ENCODE measurements at places on chromosomes 7 and 10.

DNA sequence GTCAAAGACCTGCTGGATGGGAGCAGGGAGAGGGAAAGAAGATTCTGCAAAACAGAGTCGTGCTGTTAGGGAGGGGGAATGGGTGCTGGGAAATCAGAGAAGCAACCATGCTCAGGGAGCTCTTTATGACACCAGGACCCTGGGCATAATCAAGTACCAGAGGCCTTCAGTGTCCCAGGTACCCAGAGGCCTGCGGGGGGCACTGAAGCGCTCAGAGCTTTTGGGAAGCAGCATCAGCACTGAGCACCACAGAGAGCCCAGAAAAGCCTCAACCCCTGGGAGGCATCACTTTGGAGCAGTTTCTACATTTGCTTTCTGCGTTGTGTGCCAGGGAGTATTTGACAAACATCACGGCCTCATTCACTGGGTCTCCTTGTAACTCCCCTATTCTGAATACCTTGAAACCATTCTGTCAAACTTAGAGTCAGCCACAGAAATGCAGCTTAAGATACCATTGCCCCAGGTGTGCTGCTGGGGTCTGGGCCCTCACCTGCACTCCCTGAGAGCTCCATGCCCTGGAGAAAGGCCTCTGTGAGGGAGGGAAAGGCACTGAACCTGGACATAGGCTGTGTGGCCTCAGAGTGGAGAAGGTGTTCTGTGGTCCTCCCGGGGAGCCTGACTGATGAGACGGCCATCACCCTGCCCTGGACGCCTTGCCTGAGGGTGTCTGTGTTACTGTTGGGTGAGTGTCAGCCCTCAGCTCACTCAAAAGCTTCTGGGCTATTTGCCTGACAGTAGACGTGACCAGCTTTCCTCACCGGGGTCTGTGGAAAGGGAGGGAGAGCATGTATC lies 37.1 kb downstream of the CXCL12 start:
- no peak for DNase-seq

- DNase-seq: no peak
Measured at GRCh38 chr7:93185303-93186027, 37.3 kb upstream of the SAMD9L start.

DNA sequence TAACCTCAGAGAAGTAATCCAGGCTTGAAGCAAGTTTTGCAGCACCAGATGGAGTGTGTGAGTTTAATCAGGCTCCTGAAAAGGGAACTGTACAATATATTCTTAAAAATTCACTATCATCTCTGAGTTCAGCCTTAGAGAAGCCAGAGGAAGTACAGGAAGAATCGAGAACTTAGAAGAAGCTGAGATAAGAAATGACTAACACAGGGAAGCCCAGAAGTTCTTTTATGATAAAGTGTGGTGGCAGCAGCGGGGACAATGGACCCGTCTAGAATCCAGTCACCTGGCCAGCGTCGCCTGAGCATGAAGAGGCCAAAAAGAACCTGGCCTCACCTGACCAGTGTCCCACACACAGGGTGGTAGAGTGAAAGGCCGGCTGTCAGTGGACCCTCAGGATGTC lies 161.0 kb downstream of the USP6NL start:
- DNase-seq: no peak

DNA sequence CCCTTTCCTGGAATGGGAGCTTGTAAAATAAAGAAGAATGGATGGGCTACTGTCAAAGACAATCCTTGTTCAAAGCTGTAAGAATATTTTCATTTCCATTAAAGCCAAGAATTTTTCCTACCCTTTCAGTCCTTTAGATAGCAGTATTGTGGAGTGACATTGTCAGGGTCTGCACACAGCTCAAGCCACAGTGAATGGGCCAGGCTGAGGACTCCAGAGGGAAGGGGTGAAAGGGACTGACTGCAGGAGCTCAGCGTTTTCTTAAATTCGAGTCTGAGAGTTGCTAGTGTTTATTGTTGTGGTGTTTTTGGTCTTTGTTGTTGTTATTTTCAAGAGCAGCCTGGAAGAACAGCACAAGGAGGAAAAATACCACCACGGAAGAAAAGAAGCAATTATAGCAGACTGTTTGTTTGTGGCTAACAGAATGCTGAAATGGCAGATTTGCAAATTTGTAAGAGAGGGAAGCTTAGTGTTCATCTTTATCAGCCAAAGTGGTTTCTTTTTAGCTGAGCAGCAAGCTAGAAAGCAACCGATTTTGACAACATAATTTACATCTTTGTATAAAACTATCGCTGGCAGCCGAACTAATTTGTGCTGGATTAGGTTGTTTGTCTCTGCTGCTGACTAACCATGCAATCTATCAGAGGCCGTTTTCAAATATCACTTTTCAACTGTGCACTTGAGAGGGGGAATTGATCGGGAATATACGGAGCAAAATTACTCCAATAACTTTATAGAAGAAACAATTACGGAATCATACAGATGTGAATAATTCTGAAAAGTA lies 192.1 kb downstream of the LRMDA start:
- no peak for DNase-seq

DNA sequence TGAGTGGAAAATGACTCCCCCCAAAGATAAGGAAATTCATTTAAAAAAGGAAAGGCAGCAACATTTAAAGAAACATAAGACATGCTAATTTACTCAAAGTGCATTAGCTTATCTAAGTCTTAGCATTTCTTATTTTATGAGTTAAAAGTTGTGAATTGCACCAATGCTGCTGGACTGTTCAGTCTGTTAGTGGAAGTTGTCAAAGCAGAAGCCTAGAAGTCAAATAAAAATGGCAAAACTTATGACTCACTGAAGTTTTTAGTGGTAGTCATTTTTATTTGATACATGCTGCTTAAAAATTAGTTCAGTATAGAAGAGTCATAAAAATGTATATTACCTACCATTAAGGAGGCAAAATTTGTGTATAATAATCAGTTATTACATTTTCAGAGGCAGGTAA lies 90.8 kb upstream of the FGL2 start:
- DNase-seq: no peak

DNA sequence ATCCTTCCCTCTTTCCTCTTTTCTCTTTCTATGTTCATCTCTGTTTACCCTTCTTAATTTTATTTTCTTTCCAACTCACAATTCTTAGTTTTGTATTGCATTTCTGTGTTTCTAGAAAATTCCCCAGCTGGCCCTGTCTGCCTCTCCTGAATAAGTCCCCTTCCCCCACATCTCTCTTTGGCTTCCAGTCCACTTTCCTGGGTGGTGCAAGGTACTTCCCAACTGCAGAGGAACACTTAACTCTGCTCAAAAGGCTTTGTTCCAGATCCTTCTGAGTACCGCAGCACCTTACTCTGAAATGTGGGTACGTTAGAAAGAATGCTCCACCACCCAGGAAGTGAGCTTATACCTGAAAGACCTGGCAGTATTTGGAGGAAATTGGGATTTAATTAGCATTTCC lies 227.0 kb downstream of the TMEM178B start:
- DNase-seq: no peak

- no peak for DNase-seq
Measured at GRCh38 chr7:149245744-149246143, 6.3 kb downstream of the ZNF212 start.

- DNase-seq: no peak
Measured at GRCh38 chr7:8232999-8233847, 28.7 kb downstream of the ICA1 start.

- DNase-seq: no peak
Measured at GRCh38 chr10:60315311-60315710, 74.4 kb downstream of the ANK3 start.

DNA sequence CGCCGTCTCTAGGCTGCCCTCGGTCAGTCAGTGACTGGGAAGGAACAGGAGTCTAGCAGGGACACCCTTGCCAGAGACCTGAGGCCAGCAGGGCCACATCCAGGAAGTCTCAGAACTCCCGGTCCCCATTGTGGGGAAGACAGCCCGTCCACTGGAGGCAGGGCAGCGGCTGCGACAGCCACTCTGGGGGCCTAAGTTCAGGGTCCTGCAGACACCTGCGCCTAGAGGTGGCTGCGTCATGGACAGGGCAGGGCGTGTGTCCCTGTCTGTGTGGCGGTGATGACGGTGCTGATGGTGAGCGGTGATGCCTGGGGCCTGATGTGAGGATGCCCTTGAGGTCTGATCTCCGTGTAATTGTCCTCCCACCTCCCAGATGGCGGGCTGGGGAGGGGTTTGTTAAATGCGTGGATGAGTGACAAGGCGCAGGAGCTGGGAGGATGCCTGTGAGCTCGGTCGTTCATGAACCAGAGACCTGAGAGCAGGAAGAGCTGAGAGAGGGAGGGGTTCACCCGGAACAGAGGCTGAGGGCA lies 537.9 kb upstream of the FOXK1 start:
- no peak for DNase-seq

DNA sequence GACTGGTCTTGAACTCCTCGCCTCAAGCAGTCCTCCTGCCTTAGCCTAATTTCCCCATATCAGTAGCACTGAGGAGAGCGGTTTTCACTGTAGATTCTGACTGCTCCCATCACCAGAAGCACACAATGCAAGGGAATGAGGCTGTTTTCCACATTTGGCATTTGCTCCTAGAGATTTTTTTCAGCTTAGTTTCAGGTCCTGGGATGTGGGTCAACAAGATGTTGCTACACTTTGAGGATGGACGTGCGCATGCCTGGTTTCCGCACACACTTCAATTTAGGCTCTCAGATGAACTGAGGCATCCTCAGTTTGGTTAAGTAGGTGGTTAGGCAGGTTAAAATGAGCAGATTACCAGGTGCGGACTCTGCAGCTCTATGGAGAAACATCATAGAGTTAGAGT lies 287.1 kb upstream of the LYZL1 start:
- no peak for DNase-seq

GRCh38 chr10:95535526-95535925 lies 25.6 kb downstream of the SORBS1 start:
- DNase-seq: no peak

GRCh38 chr10:92591550-92592022 lies 1.3 kb upstream of the KIF11 start:
- DNase-seq: peak; percentile 72

- DNase-seq: no peak
Measured at GRCh38 chr7:85081392-85081791, 105.5 kb downstream of the SEMA3D start.

- no peak for DNase-seq
Measured at GRCh38 chr7:77348371-77348813, 67.8 kb downstream of the GSAP start.

DNA sequence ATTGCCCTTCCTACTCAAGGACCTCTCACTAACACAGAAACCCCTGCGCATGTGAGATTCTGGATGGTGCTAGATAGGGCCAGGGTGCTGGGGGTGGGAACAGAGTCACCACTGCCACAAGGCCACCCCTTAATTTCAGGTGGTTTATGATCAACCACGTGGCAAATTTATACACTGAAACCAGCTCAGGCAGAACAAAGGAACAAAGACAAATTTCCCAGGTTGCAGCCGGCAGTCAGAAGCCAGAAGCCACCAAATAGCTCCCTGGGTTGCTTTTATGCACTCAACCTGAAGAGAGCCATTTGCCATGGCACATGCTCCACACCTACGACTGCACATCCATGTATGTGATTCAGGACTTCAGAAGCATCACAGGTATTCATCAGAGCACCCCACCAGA lies 2.5 kb downstream of the VOPP1 start:
- no peak for DNase-seq

DNA sequence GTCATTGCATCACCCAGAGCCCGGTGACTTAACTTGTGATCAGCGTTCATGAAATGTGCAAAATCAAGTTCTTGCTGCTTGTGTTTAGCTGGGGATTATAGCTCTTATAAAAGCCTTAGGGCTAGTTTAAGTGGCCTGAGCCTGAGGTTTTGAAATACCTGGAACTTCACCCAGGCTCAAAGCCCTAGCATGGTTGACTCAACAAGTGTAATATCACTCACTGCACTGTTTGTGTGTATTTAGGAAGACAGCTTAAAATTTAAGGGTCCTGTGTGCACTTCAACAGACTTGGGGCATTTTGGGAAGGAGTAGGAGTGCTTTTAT lies 489.5 kb downstream of the GATA3 start:
- DNase-seq: no peak

DNA sequence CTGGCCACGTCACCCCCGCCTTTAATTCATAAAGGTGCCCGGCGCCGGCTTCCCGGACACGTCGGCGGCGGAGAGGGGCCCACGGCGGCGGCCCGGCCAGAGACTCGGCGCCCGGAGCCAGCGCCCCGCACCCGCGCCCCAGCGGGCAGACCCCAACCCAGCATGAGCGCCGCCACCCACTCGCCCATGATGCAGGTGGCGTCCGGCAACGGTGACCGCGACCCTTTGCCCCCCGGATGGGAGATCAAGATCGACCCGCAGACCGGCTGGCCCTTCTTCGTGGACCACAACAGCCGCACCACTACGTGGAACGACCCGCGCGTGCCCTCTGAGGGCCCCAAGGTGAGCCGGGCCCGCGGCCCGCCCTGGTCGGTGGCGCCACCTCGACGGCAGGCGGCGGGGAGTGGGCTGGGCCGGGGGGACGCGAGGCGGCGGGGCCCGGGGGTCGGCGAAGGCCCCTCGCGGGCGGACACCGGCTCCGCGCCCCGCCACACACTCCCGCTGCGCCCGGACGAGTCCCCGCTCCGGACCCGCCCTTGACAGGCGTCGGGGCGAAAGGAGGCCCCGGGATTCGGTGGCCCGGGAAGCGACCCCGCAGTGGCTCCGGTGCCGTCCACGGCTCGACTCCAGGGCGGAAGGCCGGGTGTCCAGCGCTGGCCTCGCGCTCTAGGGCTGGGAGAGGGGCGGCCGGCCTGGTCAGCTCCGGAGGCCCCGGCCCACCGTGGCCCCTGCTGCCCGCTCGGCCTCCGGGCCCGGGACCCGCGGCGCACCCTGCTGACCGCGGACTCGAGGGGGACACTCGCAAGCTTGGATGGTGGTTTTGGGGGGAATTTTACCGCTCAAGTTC lies 557 bp downstream of the BAG3 start:
- DNase-seq: no peak

- no peak for DNase-seq
Measured at GRCh38 chr7:90225601-90226000, 14.1 kb downstream of the STEAP2 start.

DNA sequence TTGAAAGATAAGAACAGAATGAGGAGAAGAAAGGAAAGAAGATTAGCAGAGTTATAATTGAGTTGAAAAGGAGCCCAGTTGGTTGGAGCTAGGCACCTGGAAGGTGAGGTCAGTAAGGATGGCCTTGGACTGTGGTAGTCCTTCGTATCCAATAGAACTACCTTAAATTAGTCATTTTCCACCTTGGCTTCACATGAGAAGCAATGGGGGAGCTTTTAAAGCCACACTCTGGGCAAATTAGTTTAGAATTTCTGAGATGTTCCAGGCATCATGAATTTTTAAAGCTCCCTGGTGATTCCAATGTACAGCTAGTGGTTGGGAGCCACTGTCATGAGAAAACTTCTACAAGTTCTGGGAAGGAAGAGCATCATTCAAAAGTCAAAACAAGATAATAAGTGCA lies 27.3 kb upstream of the CYP3A5 start:
- no peak for DNase-seq

- DNase-seq: no peak
Measured at GRCh38 chr7:30785786-30786185, 14.6 kb downstream of the MINDY4 start.

Data from thoracic aorta (tissue), 2 donors.